Memory B cell (primary cell): ENCODE measurements at places on chromosomes 12 and 14.

DNA sequence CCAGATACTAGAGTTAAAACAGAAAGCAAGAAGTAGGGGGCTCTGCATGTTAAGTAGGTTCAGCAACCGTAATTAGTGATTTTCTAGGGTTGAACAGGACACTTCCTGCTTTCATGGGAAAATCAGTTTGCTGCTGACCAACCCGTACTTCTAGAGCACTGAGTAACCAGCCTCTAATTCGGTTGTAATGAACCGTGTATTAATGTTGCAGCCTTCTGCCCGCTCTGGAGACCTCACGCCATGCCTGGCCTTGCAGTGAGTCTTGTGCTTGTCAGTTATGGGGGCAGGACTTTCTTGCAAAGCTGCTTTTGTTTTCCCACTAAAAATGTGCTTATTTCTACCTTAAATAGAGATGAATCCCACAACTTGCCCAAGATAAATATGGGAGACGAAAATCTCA is 89.6 kb downstream of the TMEM132C start:
- DNase-seq: no peak

- DNase-seq: no peak
Observed at GRCh38 chr12:52740584-52740983, 36.6 kb downstream of the KRT76 start.

DNA sequence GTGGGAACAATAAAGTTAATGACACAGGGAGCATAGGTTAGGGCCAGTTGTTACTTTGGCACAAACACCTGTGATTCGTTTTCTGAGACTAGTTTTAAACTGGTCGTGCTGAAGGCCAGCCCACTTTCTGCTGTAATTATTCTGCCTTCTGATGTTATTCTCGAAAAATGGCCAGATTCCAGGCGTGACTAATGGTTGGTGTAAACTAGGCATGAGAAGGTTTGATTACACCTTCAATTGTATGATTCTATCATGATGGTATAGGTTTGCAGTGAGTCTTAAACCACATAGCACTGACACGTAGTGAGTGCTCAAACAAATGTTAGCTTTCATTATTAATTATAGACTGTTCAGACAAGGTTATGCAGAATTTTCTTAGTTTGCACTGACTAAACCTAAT is 39.0 kb downstream of the CKB start:
- DNase-seq: no peak

- no peak for DNase-seq
Observed at GRCh38 chr14:75141967-75142366, 15.1 kb upstream of the NEK9 start.

DNA sequence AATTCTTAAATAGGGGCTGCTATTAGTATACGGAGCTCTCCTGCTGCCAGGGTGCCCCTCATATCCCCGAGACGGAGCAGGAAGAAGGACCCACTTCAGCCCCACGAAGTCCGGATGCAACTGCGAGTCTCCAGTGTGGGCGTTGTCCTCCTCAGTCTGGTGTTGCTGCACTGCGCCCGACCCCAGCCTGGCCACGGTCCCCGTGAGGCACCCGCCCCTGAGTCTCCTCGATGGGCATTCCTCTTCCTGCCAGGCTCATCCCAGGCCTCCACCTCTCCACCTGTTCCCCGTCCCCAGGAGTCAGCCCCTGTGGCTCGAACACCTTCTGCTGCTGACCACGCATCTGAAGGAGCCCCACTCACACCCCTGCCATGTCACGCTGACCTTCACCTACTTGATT is 68.1 kb upstream of the SFSWAP start:
- DNase-seq: no peak
